ENCODE measurements at places on chromosomes 16 and 17.
A peak's percentile ranks its signal among the peaks of the same experiment; 100 is the strongest.

GRCh38 chr16:73058221-73058615 is 10.3 kb upstream of the ZFHX3 start:
- peak; percentile 71 for DNase-seq

GRCh38 chr17:6460531-6461161 is 16.4 kb downstream of the PIMREG start:
- no peak for DNase-seq

DNA sequence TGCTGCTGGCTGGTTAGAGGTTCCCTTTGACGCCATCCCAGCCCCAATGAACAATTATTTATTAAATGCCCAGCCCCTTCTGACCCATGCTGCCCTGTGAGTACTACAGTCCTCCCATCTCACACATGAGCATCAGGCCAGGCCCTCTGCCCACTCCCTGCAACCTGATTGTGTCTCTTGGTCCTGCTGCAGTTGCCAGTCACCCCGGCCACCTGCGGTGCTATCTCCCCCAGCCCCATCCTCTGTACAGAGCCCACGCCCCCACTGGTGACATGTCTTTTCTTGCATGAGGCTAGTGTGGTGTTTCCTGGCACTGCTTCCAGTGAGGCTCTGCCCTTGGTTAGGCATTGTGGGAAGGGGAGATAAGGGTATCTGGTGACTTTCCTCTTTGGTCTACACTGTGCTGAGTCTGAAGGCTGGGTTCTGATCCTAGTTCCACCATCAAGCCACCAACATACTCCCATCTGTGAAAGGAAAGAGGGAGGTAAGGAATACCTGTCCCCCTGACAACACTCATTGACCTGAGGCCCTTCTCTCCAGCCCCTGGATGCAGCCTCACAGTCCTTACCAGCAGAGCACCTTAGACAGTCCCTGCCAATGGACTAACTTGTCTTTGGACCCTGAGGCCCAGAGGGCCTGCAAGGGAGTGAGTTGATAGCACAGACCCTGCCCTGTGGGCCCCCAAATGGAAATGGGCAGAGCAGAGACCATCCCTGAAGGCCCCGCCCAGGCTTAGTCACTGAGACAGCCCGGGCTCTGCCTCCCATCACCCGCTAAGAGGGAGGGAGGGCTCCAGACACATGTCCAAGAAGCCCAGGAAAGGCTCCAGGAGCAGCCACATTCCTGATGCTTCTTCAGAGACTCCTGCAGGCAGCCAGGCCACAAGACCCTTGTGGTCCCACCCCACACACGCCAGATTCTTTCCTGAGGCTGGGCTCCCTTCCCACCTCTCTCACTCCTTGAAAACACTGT is 11.3 kb downstream of the CX3CL1 start:
- DNase-seq: no peak

- DNase-seq: no peak
These were observed 22.5 kb downstream of the PRKAR1A start for GRCh38 chr17:68534695-68535088.

- no peak for DNase-seq
These were observed 35.4 kb downstream of the XYLT1 start for GRCh38 chr16:17435318-17435717.

Measured in GM12892 (cell line).